Left ventricle myocardium inferior (tissue), 1 donor: ENCODE measurements at places on chromosomes 12 and 14. TPM values are rescaled to one million over a fixed set of nuclear protein-coding genes. Genes with fewer than 3 reads are reported as not detected.

The HOXC11 gene
- not detected for total RNA-seq

The LRP1-AS gene
- not detected for total RNA-seq

The ZDHHC22 gene
- total RNA-seq, result not detected

The CRACR2A gene
- 7.6 TPM for total RNA-seq

The P3H3 gene
- 17.5 TPM for total RNA-seq

The FAM186B gene
- 0.33 TPM for total RNA-seq

The PXMP2 gene
- total RNA-seq, result 42.3 TPM

The RD3L gene
- 30.7 TPM for total RNA-seq

DNA sequence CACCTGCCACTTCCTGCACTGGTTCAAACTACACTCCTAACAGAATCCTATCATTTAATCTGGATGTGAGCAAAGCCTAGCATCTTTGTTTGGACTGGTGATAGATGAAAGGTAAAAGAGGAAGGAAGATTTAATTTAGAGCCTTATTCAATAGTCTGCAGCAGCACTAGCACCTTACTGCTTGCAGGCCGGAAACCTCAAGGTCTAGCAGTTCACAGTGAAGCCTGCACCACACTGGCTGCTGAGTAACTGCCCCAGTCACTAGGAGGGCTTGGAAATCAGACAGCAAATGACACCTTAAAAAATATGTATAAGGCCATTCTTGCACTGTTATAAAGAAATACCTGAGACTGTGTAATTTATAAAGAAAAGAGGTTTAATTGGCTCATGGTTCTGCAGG is 358.0 kb downstream of the DAD1 start:
- H3K36me3 ChIP-seq, result no peaks in the 10 kb centered on the region
- peaks cover 12% of the 10 kb centered on the region for H3K27me3 ChIP-seq
- H3K27ac ChIP-seq, result no peak overlapping the region
- H3K4me1 ChIP-seq, result no peaks in the 10 kb centered on the region
- DNase-seq, result no peak
- H3K4me3 ChIP-seq, result no peak overlapping the region

DNA sequence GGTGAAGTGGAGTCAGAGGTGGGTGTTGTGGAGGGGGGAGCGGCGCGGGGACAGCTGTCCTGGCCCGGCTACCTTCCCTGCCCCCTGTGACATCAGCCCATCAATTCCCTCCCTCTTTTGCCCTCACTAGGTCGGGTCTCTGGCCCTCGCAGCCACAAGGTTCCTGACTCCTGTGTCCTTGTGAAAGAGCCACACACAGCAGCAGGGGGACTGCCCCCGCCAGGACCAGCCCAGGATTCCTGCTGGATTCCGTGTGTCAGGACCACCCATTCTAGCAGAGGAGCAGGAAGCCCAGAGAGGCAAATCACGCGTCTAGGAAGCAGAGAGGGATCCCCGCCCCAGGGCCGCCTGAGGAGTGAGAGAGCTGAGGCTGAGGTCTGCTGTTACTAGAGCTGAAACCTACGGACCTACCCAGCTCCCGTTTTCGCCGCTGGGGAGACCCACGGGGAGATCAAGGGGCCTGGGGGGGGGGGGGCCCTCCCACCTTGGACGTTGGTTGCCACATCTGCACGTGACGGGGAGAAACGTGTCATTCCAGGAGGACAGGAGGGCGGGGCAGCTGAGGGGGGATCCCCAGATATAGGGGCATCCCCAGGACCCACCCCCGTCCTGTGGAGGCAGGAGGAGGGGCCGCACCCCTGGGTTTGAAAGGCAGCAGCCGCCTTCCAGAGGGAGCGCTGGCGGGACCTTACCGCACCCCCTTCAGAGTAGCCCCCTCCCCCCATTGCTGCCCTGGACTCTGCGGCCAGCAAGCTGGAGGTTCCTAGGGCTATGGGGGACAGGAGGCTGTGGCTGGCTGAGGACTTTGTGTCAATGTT is 12.5 kb upstream of the INF2 start:
- no peaks in the 10 kb centered on the region for H3K27me3 ChIP-seq
- peak; percentile 17 for DNase-seq
- peak overlapping the region; percentile 95 for H3K27ac ChIP-seq

DNA sequence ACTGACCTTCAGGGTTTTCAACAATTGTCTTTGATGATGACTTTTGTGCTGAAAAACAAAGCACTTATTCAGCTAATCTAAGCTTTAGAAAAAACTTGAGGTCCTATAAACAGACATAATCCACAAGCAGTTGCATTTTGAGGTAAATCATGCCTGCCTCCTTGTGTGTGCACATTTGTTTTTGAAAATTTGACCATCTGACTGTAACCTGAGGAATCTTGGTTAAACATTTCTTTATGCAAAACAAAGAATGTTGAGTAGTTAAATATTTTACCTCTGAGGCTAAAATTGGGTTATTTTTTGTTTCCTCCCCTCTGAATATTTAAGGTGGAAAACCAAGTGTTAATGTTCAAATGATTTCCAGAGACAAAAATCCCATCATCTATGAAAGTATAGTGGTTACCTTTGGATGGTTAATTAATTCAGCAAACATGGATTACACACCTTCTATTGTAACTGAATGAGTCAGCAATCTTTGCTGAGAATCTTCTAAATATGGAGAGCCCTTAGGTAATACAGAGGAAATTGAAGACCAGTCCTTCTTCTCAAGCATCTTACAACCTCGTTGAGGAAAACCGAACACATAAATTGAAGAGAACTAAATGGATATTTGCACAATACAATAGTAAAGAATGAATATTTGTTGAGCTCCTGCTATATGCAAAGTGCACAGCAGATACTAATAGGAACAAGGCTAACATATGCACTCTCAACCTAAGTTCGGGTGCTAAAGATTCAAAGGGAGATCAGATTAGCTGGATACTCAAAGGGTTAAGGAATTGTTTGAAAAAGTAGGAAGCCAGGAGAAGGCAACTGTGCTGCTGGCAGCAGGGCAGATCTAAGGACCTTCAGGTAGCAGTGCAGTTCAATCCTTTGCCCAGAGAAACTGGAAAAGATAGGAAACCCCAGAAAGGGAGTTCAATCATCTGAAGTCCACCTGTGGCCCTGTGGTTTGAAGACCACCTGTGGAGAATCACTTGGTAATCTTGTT is 115.2 kb downstream of the BMP4 start:
- no peak for DNase-seq
- H3K4me1 ChIP-seq, result no peaks in the 10 kb centered on the region
- H3K36me3 ChIP-seq, result no peaks in the 10 kb centered on the region
- no peaks in the 10 kb centered on the region for H3K27me3 ChIP-seq

- peaks cover 39% of the 10 kb centered on the region for H3K4me1 ChIP-seq
- H3K27me3 ChIP-seq, result no peaks in the 10 kb centered on the region
- peaks cover 83% of the 10 kb centered on the region for H3K36me3 ChIP-seq
- no peak for DNase-seq
Observed at GRCh38 chr12:49761677-49762467, 20.5 kb downstream of the TMBIM6 start.

- H3K27ac ChIP-seq, result no peak overlapping the region
- H3K4me3 ChIP-seq, result no peak overlapping the region
- DNase-seq, result no peak
- H3K27me3 ChIP-seq, result no peaks in the 10 kb centered on the region
- peaks cover 22% of the 10 kb centered on the region for H3K4me1 ChIP-seq
- no peaks in the 10 kb centered on the region for H3K36me3 ChIP-seq
Observed at GRCh38 chr12:124715121-124715990, 147.9 kb upstream of the NCOR2 start.

DNA sequence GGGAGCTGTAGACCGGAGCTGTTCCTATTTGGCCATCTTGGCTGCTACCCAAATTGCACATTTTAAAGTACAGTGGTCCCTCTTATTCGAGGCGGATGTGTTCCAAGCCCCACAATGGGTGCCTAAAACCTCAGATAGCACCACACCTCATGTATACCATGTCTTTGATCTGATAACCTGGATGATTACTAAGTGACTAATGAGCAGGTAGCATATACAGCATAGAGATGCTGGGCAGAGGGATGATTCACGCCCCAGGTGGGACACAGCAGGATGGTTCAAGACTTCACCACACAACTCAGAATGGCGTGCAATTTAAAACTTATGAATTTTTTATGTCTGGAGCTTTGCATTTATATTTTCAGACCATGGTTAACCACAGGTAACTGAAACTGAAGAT is 255.0 kb downstream of the AKAP6 start:
- no peak overlapping the region for H3K4me3 ChIP-seq
- DNase-seq, result no peak
- no peak overlapping the region for H3K27ac ChIP-seq
- no peaks in the 10 kb centered on the region for H3K36me3 ChIP-seq
- H3K27me3 ChIP-seq, result no peaks in the 10 kb centered on the region
- peaks cover 2% of the 10 kb centered on the region for H3K4me1 ChIP-seq

DNA sequence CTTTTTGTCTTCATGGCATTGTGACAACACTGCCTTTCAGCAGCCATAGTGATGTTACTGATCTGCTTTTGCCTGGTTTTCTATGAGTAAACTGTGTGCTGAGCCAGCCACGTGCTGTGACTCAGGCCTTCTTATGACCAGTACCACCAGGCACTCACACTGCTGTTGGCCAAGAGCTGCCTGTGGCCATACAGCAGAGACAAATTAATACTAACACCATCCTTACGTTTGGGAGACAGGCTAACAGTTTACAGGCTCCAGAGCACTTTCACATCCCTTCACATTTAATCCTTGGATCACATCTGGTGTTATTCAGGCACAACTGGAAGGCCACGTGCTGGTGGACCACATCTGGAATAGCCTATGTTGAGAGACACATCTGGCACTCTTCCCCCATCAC is 377.9 kb downstream of the CCDC91 start:
- H3K4me1 ChIP-seq, result peaks cover 13% of the 10 kb centered on the region
- H3K4me3 ChIP-seq, result no peak overlapping the region
- H3K27ac ChIP-seq, result no peak overlapping the region
- no peak for DNase-seq
- no peaks in the 10 kb centered on the region for H3K36me3 ChIP-seq

DNA sequence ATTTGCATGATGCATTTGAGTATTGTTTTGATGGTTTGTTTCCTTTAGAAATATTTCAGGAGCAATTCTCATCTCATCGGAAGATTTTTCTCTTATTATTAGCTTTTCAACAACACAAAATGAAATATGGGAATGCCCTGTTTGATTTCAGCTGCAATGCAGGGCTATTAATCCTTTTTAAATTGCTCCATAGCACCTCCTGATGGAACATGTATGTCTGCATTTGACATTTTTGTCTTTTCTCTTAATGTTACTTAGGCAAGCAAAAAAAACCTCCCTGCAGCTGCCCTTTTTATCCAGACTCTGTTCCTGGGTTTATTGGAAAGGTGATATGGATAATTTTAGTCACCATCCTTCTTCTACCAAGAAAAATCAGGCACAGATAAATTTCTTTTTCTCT is 895.8 kb downstream of the RPS29 start:
- DNase-seq, result no peak
- no peaks in the 10 kb centered on the region for H3K36me3 ChIP-seq

DNA sequence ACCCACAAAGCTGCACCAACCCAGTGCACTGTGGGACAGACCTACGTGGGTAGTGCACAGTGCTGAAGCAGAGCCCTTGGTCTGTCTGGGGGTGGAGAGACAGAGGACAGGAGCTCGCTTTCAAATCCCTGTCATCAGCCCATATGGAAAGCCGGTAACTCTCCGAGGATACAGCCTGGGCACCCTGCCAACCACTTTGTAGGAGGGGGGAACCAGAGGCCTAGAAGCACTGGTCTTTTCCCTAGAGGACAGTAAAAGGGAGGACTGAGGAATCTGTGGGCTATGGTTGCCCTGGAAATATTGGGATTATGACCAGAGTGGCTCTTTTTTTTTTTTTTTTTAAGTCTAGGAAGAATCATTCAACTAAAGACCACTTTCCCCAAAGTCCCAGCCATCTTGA is 74.3 kb downstream of the MAP3K9 start:
- no peaks in the 10 kb centered on the region for H3K36me3 ChIP-seq
- H3K27me3 ChIP-seq, result no peaks in the 10 kb centered on the region
- H3K4me3 ChIP-seq, result no peak overlapping the region
- no peak overlapping the region for H3K27ac ChIP-seq

- DNase-seq, result peak; percentile 91
- peak overlapping the region; percentile 11 for H3K4me3 ChIP-seq
- peaks cover 89% of the 10 kb centered on the region for H3K36me3 ChIP-seq
- peak overlapping the region; percentile 83 for H3K27ac ChIP-seq
- H3K4me1 ChIP-seq, result peaks cover 40% of the 10 kb centered on the region
Observed at GRCh38 chr12:131912518-131913274, 16.4 kb upstream of the PUS1 start.

GRCh38 chr12:123929946-123930583 is 42.6 kb downstream of the CCDC92 start:
- H3K4me3 ChIP-seq, result no peak overlapping the region
- H3K36me3 ChIP-seq, result no peaks in the 10 kb centered on the region
- no peak overlapping the region for H3K27ac ChIP-seq
- H3K27me3 ChIP-seq, result peaks cover 34% of the 10 kb centered on the region
- H3K4me1 ChIP-seq, result no peaks in the 10 kb centered on the region

DNA sequence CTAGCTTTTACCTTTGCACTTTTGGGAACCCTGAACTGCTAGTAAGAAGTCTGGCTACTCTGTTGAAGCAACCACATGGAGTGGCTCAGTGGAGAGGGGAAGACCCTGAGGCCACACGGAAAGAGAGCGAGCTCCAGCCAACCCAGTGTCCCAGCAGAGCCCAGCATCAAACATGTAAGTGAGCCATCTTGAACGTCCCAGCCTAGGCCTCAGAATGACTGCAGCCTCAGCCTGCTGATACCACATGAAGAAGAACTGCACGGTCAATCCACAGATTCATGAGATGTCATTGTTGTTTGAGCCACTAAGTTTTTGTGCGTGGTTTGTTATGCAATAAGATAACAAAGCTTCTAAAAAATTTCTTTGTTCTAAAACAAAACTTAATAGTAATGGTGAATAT is 40.2 kb downstream of the TFCP2 start:
- peaks cover under 1% of the 10 kb centered on the region for H3K36me3 ChIP-seq
- H3K4me1 ChIP-seq, result no peaks in the 10 kb centered on the region
- no peak overlapping the region for H3K27ac ChIP-seq
- no peak overlapping the region for H3K4me3 ChIP-seq

GRCh38 chr12:2294651-2295475 is 242.1 kb downstream of the CACNA1C start:
- H3K4me3 ChIP-seq, result no peak overlapping the region
- no peaks in the 10 kb centered on the region for H3K36me3 ChIP-seq
- H3K4me1 ChIP-seq, result peaks cover 100% of the 10 kb centered on the region
- peak overlapping the region; percentile 40 for H3K27ac ChIP-seq
- no peak for DNase-seq
- no peaks in the 10 kb centered on the region for H3K27me3 ChIP-seq

DNA sequence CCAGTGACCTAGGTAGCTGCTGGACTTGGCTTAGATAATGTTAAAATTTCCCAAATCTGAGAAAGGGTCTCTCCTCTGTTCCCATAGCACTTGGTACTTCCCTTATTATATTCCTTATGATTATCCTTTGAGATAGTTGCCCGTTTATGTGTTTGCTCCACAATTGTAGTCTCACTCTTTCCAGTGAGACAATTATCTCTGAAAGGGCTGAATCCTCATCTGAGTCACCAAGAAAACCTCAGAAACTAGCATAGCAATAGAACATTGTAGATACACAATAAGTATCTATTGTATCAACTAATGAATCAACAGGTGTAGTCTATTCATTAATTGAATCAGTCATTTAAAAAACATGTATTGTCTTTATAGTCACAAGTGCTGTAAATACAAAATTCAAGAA is 119.1 kb upstream of the FAR2 start:
- no peak overlapping the region for H3K4me3 ChIP-seq
- no peaks in the 10 kb centered on the region for H3K4me1 ChIP-seq
- H3K27ac ChIP-seq, result no peak overlapping the region
- no peaks in the 10 kb centered on the region for H3K36me3 ChIP-seq
- H3K27me3 ChIP-seq, result no peaks in the 10 kb centered on the region
